ENCODE measurements at places on chromosomes 1 and 21. TPM values are rescaled to one million over a fixed set of nuclear protein-coding genes. Genes with fewer than 3 reads are reported as not detected.

- no peak for DNase-seq
Observed at GRCh38 chr1:38788341-38789336, 70.9 kb downstream of the RRAGC start.

- no peak for DNase-seq
Observed at GRCh38 chr1:223176437-223176836, 33.4 kb upstream of the TLR5 start.

- no peak for DNase-seq
Observed at GRCh38 chr1:155075535-155075934, 3.1 kb upstream of the EFNA3 start.

DNA sequence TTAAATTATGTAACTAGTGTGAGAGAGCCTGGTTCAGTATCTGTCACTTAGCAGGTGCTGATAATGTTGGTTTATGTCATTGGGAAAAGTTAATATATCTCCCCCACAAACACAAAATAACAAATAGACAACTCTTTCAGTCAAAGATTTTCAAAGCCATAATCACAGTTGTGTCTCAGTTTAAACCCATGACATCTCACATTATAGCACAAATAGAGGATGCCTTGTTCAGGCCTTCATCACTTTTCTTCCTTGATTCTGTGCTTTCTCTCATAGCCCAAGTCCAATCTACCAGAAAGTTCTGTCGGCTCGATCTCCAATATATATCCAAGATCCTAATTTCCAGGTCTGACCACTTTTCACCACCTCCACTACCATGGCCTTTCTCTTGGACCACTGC is 6.2 kb upstream of the EPS15 start:
- DNase-seq: no peak

GRCh38 chr1:171226747-171227370 is 21.4 kb upstream of the FMO1 start:
- no peak for DNase-seq

- DNase-seq: no peak
Observed at GRCh38 chr1:238153939-238154338, 263.2 kb upstream of the ZP4 start.

GRCh38 chr21:38777531-38777930 is 28.2 kb upstream of the ETS2 start:
- DNase-seq: no peak

DNA sequence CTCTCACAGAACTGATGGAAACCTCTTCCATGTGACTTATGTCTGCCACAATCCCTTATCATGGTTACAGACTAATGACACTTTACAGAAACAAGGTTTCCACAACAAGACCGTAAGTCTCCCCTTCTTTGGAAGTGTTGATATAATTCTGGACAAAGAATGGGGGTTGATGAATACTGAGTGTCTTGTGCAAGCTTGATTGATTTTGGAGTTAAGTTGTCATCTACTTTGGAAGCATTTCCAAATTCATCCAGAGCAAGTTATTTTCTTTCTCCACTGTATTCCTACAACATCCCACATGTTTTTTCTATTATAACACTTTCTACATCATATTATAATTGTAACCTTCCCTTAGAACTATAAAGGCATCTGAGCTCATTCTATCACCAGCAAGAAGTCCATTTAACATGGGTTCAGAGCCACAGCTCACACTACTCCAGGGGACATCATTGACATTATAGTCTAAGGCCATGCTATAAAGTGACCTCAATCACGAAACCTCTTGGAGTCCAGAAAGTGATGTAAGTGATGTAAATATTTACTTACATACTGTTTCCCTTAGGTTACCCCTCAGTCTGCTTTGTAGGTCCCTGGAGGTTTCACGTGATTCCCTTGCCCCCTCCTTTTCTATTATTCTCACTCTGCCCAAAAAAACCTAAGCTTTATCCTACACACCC is 125.7 kb upstream of the PBX1 start:
- DNase-seq: no peak

DNA sequence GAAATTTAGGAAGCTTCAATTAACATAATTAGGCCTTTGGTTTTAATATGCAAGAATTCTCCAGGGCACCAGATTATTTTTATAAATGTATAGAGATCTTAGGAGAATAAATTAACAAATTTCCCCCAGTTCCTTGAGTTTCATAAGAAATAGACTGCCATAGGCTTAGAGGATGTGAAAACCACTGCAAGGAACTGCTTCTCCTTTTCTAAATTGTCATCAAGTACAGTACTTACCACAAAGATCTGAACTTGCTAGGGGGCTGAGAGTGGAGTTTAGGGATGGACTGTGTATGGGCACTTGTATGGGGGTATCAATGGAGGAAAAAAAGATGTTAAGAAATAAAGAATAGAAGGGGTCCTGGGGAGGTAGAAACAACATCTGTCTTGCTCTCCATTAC is 31.1 kb downstream of the LHX8 start:
- no peak for DNase-seq

DNA sequence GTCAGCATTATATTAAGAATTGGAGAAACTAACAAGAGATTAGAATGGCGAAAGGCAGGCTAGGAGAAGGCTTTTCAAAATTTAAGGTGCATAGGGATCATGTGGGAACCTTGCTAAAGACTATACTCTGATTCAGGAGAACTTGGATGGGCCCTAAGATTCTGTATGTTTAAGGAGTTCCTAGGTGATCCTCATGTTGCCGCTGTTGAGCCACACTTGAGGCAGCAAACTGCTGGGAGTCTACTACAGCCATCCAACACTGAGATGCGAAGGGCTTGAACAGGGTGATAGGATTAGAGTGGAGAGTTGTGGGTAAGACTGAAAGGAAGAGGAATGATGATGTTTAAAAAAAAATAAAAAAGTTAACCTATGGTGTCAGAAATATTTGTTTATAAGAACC is 1013.2 kb downstream of the MRPL39 start:
- no peak for DNase-seq

GRCh38 chr1:223878598-223879325 is 33.0 kb upstream of the TP53BP2 start:
- no peak for DNase-seq

GRCh38 chr1:17914131-17914530 is 159.0 kb downstream of the ACTL8 start:
- no peak for DNase-seq

DNA sequence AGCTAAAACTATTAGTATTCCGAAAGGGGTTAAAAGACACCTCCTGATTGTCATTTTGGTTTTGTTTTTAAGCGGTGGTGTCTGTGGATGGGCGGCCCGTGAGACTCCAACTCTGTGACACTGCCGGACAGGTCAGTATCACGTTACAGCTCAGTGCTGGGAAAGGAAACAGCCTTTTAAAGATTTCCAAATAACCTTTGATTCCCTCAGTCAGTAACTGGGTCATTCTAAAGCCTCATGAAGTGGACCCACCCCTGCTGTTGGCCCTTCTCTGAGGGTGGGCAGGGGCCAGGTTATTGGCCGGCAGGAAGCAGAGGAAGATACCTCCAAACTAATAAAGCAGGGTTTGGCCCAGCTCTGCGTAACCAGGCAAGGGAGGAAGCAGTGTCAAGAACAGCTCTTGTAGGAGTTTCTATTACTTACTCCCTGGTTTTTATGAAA is 2.3 kb downstream of the RHOU start:
- DNase-seq: no peak

GRCh38 chr1:225754940-225755641 is 22.5 kb upstream of the SRP9 start:
- no peak for DNase-seq

Gene PRKAA2
- 1.3 TPM for total RNA-seq

Gene CRNN
- total RNA-seq: not detected

Gene TMEM200B
- total RNA-seq: 0.41 TPM

Gene C1orf226
- total RNA-seq: 4.2 TPM

Gene NUP210L
- not detected for total RNA-seq

Gene KDF1
- not detected for total RNA-seq

Gene CYP4A11
- not detected for total RNA-seq

Measured in glomerular endothelial cell (primary cell).